Stimulated activated CD4-positive, alpha-beta T cell treated with anti-CD3 and anti-CD28 coated beads, TNF-alpha, amount 100 ng/mL, for 24 hours (primary cell): ENCODE measurements at places on chromosomes 7 and 10.

- DNase-seq, result no peak
Observed at GRCh38 chr7:17444673-17445072, 146.2 kb downstream of the AHR start.

DNA sequence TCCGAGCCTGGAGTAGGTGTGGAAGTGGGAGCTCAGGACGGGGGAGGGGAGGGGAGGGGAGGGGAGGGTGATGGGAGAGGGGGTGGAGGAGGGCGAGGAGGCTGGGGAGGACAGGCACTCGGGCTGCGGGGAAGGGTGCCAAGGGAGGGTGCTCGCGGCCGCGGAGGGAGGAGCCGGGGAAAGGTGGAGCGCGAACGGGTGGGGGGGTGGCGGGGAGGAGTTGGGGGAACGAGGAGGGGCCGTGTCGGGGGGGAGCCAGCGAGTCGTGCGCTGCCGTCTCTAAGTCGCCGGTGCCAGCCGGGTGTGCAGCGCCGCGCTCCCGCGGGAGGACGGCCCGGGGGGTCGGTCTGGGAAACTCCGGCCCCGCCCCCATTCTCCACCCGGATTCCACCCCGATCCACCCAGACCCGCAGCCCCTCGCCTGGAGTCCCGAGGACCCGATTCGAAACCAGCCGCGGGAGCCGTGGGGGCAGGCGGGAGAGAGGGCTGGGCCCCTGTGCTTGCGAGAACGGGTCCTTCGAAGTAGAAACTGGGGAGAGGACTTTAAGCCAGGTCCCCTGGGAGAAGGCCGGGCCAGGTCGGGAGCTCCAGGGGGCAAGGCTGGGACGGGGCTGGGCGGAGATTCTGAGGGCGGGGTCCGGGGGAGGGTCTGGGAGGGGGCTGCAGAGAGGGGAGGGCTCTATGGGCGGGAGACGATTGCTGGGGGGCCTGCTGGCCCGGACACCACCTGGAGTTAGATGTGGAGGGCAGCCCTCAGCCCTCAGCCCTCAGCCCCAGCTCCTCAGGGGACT is at the start of gene ZNF467:
TSS of gene ZNF467 (minus strand) at position 143 of the 791 bp plus-strand sequence. CDS start 2,556 bp downstream, outside the sequence.
- DNase-seq, result no peak

DNA sequence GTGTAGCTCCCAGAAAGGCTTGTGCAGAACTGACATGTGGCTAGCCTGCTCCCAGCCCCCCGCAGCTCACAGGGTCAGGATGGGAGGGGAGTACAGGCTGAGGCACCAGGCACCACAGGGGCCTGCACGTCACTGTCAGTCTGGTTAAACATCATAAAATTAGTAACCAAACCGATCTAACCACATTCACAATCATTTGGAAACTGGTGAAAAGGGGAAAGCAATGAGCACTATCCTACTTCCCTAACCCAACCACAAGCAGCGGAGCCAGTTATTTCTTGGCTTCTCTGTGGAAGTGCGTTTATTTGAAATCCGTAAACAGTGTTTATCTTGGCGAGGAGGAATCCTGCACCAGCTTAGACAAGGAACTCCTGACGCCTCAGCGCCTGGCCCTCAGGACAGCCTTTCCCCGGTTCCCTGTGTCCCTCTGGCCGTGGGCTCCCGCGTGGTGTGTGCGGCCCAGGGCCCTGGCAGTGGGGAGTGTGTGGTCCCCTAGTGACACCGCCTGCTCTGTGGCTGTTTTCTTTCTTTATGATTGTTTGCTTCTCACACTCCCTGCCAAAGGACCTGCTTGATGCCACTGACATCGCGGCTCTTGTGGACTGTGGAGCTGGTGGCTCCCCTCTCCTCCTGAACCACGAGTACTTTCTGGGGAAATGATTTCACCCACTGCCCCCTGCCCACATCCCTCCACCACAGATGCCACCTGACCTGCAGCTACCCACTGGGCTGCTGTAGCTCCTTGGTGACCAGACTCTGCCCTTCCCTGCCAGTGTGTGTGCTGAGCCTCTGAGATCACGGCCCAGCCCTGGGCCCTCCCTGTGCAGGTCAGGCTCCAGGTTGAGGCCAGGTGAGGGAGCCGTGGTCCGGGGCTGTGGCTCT is 38.0 kb downstream of the INPP5A start:
- DNase-seq, result no peak

DNA sequence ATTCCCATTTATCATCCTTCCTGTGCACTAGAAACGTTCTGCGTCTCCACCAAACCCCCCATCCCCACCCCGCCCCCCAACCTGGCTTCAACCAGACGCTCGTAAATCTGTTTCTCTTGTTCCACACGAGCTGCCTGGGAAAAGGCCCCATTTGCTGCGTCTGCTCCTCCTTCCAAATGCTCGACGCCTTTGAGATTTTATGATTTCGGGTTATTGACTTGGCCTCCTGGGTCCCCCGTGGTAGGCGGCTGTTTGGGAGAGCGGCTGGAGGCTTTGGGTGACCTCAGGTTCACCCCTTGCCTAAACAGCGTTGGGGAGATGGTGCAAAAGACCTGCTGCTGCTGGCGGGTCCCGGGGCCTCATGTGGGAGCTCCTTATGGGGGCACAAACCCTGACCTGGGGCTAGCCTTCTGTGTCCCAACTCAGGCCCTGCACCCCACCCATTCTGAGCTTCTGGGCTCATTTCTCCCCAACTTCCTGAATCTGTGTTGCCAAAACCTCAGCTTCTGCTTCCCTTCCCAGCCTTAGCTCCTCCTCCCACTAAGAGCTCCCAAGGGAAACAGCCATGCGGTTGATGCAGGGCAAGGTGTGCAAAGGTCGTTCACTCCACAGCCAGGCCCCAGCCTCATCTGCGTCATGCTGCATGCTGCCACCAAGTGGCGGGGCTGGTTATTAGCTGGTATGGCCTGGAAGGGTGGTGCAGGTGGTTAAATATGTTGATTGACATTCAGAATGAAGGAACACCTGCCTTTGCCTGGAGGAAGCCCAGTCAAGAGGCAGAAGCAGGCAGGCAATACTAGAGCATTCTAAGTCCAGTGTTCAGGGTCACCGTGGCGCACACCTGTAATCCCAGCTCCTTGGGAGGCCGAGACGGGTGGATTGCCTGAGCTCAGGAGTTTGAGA is 49.1 kb upstream of the ELN start:
- no peak for DNase-seq

DNA sequence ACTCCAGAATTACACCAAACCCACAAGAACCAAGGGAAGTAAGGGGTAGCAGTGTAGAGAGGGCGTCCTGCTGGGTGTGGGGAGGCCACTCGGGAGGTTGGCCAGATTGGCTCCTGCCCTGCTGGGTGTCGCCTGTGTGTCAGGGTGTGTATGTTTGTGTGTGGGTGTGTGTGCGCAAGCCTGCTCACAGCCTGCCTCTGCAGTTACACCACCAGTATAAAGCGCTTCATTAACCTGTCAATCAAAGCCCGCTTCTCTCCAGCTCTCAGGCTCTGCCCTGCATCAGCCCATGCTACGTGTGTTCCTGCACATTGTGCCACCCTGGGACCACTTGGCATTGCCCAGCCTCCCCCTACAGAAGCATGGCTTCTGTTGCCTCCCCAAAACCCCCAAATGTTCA is 83.3 kb upstream of the PAX2 start:
- no peak for DNase-seq

GRCh38 chr7:28512668-28513440 is 100.5 kb downstream of the CREB5 start:
- no peak for DNase-seq

GRCh38 chr10:125373546-125373945 is 213.2 kb upstream of the CTBP2 start:
- no peak for DNase-seq

DNA sequence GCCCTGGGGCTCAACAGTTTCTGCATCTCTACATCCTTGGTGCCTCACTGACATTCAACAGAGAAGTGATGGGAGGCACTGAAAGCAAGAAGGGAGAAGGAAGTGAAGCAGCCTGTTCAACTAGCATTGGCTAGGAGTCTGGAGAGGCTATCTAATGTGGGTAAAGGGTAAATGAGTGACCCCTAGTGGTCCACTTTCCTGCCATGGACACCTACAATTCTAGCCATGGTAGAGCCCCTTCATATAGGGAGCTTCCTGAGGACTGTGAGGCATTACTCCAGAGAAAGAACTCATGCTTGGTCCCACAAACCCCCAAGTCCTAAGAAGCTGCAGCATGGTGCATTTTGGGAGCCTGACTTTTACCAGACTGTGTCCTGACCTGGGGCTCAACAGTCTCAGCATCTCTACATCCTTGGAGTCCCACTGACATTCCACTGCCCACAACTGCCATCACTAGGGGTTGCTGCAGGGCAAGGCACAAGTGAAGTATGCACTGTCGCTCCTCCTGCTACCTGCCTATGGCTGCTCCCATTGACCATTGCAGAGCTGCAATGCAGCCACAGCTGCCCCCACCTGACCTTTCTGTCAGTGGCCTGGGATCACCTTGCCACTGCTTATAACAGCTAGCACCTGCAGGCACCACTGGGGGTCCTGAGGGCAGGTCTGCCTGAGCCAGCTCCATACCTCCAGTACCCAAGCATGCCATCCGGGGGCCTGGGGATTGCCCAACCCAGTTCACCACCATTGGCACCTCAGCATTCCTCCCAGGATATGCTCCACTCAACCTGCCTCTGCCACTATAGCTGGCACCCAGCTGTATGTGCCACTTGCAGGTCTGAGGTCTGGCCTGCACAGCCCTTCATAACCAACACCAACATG is 44.1 kb upstream of the CDK6 start:
- DNase-seq, result no peak

DNA sequence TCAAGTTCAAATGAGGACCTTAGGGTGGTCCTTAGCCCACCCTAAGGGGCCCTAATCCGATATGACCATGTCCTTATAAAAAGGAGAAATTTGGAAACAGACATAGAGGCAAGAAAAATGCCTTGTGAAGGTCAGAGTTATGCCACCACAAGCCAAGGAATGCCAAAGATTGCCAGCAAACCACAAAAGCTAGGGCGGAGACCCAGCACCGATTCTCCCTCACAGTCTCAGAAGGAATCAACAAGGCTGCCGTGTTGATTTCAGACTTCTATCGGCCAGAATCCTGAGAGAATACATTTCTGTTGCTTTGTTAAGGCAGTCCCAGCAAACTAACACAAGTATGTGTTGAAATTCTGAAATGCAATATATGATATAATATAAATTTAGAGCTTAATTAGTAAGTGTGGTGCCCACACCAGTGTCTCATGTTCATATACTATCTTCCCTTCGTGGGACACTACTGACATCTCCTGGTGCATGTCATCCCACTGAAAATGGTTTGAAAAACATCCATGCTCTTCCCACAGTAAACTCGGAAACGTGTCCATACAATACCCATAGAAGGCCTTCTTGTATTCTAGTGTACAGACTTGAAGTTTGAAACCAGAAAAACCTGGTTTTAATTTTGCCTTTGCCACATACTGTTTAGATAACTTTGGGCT is 349.0 kb downstream of the TNS3 start:
- no peak for DNase-seq

DNA sequence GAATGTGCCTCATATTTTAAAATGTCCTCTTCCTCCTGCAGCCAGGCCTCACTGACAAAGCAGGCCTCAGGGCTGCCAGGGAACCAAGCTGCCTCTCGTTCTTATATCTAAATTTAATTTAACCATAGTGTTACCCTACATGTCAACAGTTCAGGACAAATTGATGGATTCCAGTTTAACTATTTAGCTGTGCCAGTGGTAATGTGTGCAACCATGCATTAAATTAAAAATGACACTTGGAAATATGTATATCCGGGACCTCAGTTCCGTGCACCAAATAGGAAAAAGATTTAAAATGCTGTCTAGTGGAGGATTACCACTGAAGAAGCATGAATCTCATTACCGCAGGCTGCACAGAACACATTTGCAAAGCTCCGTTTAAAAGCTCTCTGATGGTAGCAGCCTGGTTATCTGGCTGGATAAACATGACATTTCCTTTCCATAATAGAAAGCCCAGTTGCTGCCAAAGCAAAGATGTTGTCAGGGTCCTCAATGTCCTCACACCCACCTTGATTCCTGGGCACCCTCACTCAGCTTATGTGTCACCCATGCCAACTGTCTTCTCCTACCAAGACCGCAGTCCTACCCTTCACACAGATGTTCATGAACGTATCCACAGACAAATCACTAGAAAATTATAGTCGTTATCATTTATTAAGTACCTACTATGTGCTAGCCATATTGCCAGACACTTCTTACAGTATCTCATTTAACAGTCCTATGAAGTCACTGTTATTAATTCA is 73.3 kb upstream of the FRMD4A start:
- DNase-seq, result no peak

DNA sequence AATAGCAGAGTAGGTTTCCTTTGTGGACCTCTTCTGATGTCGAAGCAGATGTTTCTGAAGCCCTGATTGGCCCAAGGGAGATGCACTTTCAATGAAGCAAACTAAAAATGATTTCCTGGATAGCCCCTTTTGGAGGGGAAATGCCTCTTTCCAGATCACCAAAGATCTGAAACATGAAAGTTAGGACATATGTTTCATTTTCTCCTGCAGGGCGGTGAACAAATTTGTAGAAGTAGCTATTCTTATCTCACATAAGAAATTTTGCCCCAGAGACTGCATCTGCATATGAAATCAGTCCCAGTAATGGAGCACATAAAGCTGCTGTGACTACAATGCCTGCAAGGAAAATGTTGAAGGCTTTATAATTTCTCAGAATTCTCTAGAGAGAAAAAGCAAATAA is 56.0 kb downstream of the THSD7A start:
- no peak for DNase-seq

GRCh38 chr10:51031950-51032349 is 42.3 kb upstream of the PRKG1 start:
- no peak for DNase-seq

DNA sequence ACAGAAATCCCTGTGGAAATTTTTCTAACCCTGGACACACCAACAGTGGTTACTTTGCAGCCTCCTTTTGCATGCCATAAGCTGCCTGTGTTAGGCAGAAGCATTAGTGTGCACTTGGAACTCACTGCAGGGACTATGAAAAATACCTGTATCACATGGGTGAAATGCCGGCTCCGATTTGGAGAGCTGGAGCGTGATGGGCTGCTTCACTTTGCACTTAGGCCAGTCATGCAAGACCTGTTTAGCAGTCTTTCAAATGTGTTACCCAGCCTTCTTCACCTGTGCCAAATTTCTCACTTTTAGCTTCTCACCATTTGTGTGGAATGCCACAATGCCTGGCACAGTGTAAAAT is 11.3 kb downstream of the NCOA4 start:
- no peak for DNase-seq

GRCh38 chr7:29043576-29043975 is 85.4 kb upstream of the TRIL start:
- no peak for DNase-seq

DNA sequence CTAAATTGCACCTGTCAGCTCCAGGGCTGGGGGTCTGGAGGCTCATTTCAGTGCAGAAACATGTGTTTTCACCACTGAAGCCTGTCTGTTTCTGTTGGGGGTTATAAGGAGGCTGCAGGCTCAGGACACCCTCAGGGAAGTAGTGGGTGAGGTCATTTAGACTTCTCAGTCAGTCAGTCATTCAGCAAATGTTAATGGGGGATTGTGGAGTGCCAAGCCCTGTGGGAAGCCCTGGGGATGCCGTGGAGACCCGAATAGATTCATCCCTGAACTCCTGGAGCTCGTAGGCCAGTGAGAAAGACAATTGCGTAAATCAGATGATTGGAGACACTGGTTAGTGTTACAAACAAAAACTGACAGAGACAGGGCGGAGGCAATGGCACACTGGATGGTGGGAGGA is 19.2 kb downstream of the LHPP start:
- DNase-seq, result no peak

GRCh38 chr10:9547936-9548904 is 1469.5 kb upstream of the CELF2 start:
- no peak for DNase-seq

GRCh38 chr10:88081457-88082054 is 218.1 kb downstream of the PTEN start:
- DNase-seq, result no peak

GRCh38 chr10:107028236-107028635 is 136.3 kb downstream of the SORCS1 start:
- no peak for DNase-seq
